Sigmoid colon (tissue), 7 donors: ENCODE measurements at places on chromosomes 3 and 15. TPM values are rescaled to one million over a fixed set of nuclear protein-coding genes. Genes with fewer than 3 reads are reported as not detected.

- no peaks in the 10 kb centered on the region for H3K36me3 ChIP-seq
- H3K27me3 ChIP-seq: no peaks in the 10 kb centered on the region
- no peak overlapping the region for H3K27ac ChIP-seq
- H3K4me1 ChIP-seq: no peaks in the 10 kb centered on the region
- no peak overlapping the region for H3K4me3 ChIP-seq
Observed at GRCh38 chr3:32556332-32556731, 14.3 kb downstream of the DYNC1LI1 start.

- H3K4me3 ChIP-seq: no peak overlapping the region
- no peaks in the 10 kb centered on the region for H3K27me3 ChIP-seq
- H3K27ac ChIP-seq: no peak overlapping the region
- H3K36me3 ChIP-seq: no peaks in the 10 kb centered on the region
Observed at GRCh38 chr3:160945336-160945735, 159.8 kb downstream of the B3GALNT1 start.

GRCh38 chr3:31696009-31696297 lies 163.2 kb downstream of the STT3B start:
- H3K27me3 ChIP-seq: no peaks in the 10 kb centered on the region
- H3K27ac ChIP-seq: no peak overlapping the region
- no peaks in the 10 kb centered on the region for H3K4me1 ChIP-seq
- H3K36me3 ChIP-seq: no peaks in the 10 kb centered on the region

GRCh38 chr15:101538996-101539395 lies 49.5 kb upstream of the PCSK6 start:
- H3K27ac ChIP-seq: no peak overlapping the region
- H3K36me3 ChIP-seq: no peaks in the 10 kb centered on the region
- H3K27me3 ChIP-seq: no peaks in the 10 kb centered on the region
- peak; percentile 56 for DNase-seq
- H3K4me1 ChIP-seq: no peaks in the 10 kb centered on the region

The MYH15 gene
- total RNA-seq: not detected

The PLXNB1 gene
- total RNA-seq: 59.9 TPM
